ENCODE measurements at places on chromosomes 6 and 20.
A peak's percentile ranks its signal among the peaks of the same experiment; 100 is the strongest.

DNA sequence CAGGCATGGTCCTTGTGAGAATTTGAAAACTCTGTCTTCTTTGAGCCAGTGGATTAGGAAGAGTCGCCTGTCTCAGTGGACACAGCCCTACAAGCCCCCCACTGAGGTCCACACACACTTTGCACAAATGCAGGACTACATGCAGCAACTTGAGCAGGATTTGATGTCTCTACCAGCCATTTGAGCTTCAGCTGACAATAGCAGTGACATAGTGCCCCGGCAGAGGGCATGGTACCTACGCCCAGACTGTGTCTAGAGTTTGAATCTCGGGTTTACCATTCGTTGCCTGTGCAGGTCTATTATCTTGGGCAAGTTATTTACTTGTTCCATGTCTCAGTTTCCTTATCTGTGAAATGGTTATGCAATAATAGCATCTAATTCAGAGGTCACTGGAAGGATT lies 580.1 kb downstream of the TFAP2B start:
- no peak for DNase-seq

- DNase-seq: no peak
Observed at GRCh38 chr20:47886454-47887041, 101.3 kb upstream of the SULF2 start.

DNA sequence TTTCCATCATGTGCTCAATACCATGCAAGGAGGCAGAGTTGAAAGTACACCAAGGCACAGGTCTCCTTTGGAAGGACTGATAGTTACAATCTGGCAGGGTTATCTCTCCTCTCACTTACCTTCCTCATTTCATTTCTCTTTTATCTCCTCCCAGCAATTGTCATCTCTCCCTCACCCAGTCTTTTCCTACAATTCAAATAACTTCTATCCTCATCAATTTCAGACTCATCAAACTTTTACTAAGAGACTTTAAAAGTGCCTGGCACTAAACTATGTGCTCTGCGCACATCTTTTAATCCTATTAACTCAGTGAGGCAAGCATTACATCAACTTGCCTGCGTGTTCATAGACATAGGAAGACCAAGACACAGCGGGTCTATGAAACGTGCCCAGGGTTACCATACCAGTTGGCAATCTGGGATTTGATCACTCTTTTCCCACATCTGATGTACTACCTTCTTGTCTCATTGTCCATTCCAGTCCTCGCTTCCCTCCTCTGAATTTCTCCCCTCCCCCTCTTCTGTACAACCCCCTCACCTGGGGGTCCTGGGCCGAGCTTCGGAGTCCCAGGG lies 1.2 kb downstream of the VARS1 start:
- DNase-seq: no peak

DNA sequence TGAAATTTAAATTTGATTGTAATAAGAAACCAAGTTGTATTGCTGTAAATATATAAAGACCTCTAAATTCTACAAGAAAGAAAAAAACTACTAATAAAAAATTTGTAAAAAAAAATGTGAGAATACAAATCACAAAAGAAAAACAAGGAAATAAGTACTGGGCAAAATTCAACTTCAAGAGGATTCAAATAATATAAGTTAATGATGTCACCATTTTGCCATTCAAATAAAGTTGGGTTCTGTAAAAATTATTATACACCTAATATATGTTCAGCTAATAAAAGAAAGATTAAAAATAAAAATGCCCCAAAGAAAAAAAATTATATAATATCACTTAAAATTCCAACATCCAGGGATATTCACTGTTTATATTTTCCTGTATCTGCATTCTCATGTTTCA lies 47.0 kb upstream of the BMP5 start:
- no peak for DNase-seq

DNA sequence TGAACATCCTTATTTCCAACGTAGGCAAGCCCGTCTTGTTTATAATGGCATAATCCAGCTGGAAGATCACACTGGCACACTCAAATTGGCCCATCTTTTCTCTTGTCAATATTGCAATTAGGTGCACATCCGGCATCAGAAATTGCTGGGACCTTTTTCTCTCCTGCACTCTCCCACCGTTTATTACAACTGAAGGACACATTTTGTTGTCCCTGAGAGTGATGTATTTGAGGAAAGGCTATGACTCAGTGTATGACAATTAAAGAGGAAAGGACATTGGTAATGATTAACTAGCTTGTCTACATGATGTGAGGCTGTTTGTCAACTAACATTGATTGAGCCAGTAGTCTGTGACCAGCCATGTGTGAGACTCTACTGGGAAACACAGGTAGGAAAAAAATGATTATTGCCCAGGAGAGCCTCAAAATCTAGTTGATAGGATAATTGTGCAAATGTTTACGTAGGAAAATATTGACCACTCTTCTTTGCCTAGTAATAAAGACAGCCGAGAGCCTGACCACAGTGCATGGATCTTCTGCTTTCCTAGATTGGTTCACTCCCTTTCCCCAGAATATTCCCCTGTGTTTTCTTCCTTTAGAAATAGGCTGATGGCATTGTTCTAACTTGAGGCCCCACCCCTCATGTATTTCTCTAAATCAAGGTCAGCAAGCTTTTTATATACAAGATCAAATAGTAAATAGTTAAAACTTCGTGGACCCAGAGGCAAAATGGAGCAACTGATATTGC lies 230.0 kb upstream of the BTBD3 start:
- no peak for DNase-seq

- no peak for DNase-seq
Observed at GRCh38 chr6:102798636-102799035, 1405.1 kb downstream of the GRIK2 start.

- DNase-seq: no peak
Observed at GRCh38 chr20:971346-971745, 30.8 kb downstream of the RSPO4 start.

GRCh38 chr6:152916035-152916434 lies 66.8 kb downstream of the FBXO5 start:
- DNase-seq: no peak

GRCh38 chr20:44733341-44734069 lies 12.2 kb upstream of the KCNK15 start:
- DNase-seq: peak; percentile 22

GRCh38 chr20:52004715-52005114 lies 186.9 kb downstream of the ZFP64 start:
- no peak for DNase-seq

- no peak for DNase-seq
Observed at GRCh38 chr20:31497838-31498540, 16.3 kb upstream of the HM13 start.

DNA sequence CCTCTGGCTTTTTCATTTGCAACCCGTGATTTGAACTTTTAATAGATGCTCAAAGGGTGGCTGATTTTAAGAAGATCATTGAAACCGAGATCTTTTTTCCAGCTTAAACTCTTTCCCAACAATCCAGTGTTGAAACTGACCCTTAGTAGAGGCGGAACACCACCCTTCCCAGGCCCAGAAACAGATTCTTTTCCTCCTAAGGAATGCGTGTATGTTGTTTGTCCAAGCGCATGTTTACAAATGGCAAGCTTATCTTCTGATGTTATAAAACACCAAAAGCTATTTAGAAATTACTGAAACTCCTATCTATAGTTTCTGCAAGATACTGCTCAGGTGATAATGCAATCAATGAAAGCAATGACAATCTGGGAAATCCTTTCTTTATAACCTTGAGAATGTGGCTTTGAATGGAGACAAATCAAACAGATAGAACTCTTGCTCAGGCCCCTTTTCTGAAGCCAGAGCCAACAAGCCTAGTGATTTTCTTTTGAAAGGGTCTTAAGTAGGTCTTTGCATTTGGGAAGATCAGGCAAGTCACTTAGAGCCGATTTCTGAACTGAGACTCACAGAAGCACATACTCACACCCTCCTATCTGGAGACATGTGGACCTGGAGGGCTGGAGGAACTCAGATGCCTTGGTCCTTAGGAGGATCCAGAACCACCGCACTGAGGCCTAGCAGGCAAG lies 9.1 kb downstream of the BANF2 start:
- DNase-seq: no peak

- DNase-seq: no peak
Observed at GRCh38 chr6:43834528-43835155, 64.6 kb downstream of the VEGFA start.

- DNase-seq: no peak
Observed at GRCh38 chr20:50508171-50508755, 1.9 kb upstream of the PTPN1 start.

- no peak for DNase-seq
Observed at GRCh38 chr6:74863968-74864367, 341.9 kb downstream of the COL12A1 start.

GRCh38 chr6:3748208-3749066 lies 3.1 kb downstream of the PXDC1 start:
- DNase-seq: no peak

GRCh38 chr6:80163754-80164187 lies 57.3 kb downstream of the BCKDHB start:
- DNase-seq: no peak

DNA sequence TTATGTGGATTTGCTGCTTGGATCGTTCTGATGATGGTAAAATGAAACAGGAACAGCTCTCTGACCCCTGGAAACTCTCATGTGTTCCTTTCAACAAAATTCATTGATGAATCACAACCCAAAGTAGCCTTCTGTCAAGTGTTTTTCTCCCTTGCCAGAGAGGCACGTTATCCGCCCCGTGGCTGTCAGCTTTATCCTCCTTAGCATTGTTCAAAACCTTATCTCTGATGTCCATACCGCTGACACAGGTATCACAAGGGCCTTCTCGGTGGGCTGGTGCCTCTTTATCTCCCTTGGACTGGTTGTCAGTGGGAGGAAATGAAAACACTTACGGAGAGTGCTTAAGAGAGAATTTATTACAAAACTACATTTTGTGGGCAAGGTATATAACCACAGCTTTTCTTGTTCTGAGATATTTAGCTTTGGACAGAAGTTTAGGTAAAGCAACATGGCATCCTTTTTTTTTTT lies 84.9 kb downstream of the TIAM2 start:
- DNase-seq: no peak

DNA sequence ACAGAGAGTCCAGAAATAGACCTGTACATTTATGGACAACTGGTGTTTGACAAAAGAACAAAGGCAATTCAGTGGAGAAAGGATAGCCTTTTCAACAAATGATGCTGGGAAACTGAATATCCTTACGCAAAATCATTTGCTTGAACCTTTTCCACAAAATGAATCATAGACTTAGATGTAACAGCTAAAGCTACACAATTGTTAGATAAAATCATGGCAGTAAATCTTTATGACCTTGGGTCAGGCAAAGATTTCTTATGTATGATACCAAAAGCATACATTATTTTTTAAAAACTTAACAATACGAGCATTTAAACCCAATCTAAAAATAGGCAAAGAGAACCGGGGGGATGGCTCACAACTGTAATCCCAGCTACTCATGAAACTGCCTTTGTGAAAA lies 73.5 kb upstream of the DST start:
- no peak for DNase-seq

DNA sequence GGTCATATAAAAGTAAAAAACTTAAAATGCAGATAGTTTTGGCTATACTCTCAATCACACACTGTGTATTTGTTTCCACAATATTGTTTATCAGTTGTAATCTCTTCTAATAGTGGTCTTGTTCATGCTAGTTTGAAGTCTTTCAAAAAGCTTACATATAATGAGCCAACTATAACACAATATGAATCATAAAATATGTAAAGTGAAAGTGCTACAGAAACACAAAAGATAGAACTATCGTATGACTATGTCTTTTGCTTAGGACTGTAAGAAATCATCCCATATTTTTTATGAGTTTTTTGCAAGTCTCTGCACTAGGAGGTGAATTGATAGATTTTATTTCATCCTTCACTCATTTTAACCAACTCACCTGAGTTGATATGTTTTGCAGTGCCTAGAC lies 136.0 kb downstream of the MMUT start:
- DNase-seq: no peak

DNA sequence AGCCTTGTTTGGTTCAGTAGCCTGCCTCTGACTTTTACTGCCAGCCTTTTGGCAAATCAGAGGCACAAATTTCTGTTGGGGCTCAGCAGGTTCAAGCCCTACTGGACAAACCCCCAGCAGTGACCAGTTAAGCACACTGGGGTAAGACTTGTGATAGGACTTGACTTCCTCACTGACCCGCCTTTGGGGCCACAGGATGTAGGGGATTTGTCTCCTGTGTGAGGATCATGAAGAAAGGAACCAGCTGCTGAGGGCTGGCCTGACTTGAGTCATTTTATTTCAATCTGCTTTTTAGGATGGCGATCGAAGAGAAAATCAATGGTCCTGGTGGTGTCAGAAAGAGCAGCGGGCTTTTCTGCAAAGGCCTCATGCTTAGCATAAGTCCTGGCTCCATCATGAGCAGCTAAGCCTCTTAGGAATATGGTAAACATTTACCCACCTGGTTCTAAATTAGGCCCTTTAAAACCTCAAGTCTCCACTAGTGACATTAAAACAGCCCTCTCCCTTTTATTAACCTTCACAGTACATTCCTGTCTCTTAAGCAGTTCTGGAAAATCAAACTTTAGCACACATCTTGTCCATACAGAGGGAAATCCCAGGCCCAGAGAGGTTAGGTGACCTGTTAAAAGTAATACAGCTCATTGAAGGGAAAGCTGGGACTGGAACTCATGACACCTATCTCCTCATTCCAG lies 16.6 kb downstream of the CHMP4B start:
- DNase-seq: no peak

DNA sequence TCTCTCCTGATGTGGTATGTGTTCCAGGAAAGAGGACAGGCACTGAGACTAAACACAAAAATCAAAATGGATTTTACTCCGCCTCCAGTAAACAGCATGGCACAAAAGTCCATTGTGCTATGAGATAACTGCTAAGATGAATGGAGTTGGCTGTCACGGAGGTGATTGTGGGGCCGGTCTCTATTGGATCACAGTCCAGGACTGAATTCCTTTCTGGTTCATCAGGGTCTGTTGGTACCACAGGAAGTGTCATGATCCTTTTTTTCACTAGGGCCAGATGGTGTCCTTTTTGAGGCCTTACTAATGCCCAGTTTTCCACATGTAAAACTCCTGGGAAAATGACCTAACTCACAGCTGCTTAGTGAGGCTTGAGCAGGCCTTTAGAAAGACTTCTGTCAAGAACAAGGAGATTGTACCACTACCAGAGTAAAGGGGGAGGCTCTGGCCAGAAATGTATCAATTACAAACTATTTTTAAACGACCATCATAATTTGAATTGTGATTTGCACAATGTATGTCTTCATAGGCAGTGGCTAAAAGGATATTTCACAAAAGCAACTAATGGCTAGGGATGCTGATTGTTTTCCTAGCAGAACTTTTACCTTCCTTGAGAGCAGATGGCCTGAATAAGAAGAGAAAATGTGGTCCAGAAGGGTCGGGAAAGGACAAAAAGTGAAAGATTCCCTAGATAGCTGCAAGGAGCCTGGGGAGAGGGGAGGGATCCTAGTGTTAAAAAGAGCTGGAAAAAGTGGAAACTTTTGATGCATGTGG lies 192.2 kb upstream of the POU3F2 start:
- no peak for DNase-seq

DNA sequence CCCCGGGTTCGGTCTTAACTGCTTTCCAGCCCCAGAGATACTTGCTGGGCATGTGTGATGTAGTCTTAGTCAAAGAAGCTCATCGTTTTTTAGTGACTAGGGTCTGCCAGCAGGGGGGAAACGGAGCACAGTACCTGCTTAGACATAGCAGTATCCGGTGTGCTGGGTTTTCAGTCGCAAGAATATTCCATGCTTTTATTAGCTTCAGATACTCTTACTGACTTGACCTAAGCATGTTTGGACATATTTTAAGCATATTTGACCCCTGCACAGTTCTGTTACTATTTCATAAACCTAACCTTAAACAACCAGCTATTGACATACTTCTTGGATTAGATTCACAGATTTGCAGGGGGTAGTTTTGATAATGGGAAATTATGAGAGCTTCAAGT lies 3.0 kb downstream of the E2F3 start:
- peak; percentile 31 for DNase-seq

GRCh38 chr6:142251930-142252445 lies 49.8 kb upstream of the ADGRG6 start:
- DNase-seq: no peak
